GM20000 (cell line): ENCODE measurements at places on chromosomes 12 and 14.

DNA sequence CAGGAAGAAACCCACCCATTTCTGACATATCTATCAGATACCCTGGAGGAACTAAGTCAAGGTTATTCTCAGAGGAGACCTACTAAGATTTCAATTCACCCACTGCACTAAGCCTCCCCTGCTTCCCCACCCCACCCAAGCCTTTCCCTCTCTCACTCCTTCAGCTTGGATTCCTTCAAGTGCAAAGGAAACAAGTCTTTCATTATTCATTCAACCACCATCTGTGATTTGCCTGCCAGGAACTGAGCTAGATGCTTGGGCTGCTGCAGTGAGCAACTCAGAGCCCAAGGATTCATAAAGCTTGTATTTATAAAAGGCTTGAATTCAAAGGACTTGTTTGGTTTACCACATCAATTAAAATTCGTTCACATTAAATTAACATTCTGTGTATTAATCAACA is 161.3 kb downstream of the GXYLT1 start:
- no peak for DNase-seq

- DNase-seq: no peak
These were observed 486.0 kb upstream of the TBX3 start for GRCh38 chr12:115169981-115170380.

- DNase-seq: no peak
These were observed 209.7 kb upstream of the BMP4 start for GRCh38 chr14:54166049-54166950.

DNA sequence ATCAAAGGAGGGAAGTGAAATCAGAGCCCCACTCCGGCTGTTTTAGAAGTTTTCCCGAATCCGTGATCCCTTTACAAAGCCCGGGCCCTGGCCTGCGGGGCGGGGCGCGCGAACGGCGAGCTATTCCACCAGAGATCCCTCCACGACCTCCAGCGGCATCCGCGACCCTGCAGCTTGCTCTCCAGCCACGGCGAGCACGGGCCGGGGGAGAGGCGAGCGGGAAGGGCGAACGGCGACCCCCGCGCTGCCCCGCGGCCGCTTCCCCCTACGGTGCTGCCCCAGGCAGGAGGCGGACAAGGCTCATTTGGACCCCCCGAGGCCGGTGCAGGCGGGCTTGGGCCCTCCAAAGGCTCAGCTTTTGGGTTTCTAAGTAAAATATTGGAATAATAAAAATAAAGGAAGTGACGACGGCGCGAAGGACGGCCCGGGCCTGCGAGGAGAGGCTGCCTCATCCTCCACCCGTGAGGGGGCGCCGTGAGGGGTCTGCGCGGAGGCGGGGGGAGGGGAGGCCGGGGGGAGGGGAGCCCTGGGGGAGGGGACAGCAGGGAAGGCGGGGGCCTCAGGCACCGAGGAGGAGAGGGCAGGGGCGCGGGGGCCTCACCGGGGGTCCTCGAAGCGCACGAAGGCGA is 613 bp downstream of the SRSF9 start:
- DNase-seq: peak; percentile 77

GRCh38 chr14:35534208-35534872 is 376 bp downstream of the INSM2 start:
- DNase-seq: peak; percentile 29

DNA sequence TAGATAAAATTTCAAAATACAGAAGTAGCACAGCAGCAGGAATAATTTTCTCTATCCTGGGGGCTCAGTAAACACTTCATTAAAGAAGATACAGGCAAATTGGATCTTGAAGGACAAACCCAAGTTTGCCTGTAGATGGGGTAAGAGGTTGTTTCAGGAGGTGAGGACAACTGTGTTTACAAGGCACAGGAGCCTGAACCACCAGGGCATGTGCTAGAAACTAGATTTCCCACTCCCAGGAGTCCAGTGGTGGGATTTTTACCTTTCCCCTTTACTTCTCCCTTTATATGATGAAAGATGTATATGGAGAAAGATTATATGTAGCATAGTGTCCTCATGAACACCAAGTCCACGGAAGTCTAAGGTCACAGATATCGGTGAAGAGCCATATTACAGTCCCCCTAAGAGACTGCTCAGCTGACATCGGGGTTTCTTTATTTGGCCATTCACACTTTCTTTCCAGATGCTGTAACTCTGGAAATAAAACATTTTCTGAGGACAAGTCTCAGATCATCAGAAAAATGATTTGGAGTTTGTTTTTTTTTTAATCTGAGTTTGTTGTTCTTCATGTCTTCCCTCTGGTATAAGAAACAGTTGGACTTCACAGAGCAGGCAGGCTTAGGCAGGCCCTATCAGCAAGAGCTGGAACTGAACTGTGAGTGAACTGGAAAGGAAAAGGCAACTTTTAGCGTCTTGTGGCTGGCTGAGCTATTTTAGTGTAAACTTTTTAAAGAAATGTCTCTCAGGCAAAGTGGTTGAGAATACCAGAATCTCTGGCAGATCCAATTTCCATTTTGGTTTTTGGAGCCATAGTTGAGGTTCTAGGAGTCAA is 8.0 kb upstream of the EVL start:
- peak; percentile 56 for DNase-seq

GRCh38 chr12:79674629-79675028 is 16.1 kb downstream of the PAWR start:
- no peak for DNase-seq

DNA sequence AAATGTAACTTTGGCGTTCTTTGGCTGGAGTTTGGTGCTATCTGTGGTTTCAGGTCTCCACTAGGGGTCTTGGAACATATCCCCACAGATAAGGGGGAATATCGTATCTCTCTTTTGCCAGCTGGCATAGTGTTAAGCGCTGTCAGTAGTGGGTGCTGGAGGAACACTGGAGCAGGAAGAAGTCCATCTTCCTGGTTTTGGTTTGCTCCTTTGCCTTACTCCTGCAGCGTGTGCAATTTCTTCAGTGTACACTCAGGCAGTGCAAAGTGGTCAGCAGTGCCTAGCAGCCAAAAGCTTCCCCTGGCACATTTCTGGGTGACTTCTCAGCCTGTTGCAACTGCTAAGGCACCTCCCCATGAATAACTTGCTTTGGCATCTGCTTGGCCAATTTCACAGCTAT is 11.7 kb upstream of the RIPK3 start:
- DNase-seq: no peak

DNA sequence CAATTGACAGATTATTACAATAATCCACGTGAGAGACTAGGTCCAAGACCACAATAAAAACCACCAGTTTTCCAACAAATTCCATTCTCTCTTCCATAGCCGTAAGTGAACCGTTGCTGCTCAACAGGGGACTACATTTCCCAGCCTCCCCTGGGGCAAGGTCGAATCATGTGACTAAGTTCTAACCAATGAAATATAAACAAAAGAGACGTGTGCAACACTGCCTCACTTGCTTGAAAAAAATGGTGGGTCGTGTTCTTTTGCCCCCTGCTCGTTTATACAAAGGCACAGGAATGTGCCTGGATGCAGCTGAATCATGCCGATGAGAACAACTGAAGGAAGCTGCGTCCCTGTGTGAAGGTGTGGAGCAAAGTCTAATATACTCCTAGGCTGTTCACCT is 51.1 kb downstream of the HSPB8 start:
- DNase-seq: no peak

DNA sequence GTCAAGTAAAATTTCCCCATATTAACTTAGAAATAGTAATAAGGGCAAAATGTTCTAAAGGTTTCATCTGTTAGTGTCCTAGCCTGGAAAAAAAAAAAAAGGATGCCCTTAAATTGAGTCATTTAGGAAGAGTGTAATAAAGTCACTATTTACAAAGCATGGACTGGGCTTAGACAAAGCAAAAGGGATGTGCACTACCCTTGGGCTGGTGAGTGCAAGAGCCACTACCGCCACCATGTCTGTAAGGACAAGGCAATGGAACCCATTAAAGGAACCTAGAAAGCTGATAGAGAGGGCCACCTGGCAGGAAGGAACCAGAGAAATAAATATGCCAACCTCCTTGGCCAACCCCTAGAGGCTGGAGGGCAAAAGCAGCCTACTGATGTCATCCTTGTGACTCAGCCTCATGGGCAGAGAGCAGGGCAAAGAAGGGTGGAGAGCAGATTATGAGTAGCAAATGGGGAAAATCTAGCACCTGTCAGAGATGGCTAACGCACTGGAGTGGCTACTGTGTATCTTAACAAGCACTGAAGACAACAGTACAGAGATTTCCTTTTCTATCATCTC is 59.5 kb upstream of the FUT8 start:
- no peak for DNase-seq

GRCh38 chr12:89636052-89636775 is 72.4 kb downstream of the ATP2B1 start:
- no peak for DNase-seq

GRCh38 chr14:61403411-61403810 is 82.0 kb downstream of the PRKCH start:
- peak; percentile 44 for DNase-seq

DNA sequence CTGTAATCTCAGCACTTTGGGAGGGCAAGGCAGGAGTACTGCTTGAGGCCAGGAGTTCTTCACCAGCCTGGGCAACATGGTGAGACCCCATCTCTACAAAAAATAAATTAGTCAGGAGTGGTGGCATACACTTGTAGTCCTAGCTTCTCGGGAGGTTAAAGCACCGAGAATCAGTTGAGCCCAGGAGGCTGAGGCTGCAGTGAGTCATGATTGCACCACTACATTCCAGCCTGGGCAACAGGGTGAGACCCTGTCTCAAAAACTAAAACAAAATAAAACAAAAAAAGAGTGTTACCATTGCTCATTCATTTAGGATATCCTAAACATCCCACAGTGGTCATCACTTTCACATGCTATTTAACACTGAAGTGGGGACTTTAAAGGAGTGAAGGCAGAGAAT is 7.8 kb downstream of the NEK9 start:
- DNase-seq: no peak

- DNase-seq: no peak
These were observed 6.1 kb upstream of the SRSF9 start for GRCh38 chr12:120475643-120476042.

- no peak for DNase-seq
These were observed 8.3 kb downstream of the RNASE6 start for GRCh38 chr14:20789230-20789813.

GRCh38 chr12:128069359-128069997 is 197.5 kb upstream of the TMEM132C start:
- DNase-seq: peak; percentile 32

GRCh38 chr14:22203036-22203435 is 386.0 kb downstream of the DAD1 start:
- no peak for DNase-seq

DNA sequence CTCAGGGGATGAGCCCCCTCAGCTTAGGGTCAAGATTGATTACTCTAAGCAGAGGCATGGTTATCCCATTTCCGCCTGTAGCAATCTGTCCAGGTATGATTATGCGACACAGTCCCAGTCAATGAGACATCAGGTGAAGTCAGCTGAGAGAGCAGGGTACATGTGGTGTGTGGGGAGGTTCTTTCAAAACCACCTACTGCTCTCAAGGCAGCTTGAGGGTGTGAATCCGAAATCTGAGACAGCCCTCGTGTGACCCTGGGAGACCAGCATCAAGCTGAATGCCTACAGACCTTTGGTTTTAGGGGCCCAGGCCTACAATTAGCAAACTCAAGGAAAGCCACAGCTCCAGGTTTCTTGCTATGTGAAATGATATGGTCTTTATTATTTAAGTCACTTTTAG is 275.7 kb downstream of the ITPR2 start:
- DNase-seq: no peak

DNA sequence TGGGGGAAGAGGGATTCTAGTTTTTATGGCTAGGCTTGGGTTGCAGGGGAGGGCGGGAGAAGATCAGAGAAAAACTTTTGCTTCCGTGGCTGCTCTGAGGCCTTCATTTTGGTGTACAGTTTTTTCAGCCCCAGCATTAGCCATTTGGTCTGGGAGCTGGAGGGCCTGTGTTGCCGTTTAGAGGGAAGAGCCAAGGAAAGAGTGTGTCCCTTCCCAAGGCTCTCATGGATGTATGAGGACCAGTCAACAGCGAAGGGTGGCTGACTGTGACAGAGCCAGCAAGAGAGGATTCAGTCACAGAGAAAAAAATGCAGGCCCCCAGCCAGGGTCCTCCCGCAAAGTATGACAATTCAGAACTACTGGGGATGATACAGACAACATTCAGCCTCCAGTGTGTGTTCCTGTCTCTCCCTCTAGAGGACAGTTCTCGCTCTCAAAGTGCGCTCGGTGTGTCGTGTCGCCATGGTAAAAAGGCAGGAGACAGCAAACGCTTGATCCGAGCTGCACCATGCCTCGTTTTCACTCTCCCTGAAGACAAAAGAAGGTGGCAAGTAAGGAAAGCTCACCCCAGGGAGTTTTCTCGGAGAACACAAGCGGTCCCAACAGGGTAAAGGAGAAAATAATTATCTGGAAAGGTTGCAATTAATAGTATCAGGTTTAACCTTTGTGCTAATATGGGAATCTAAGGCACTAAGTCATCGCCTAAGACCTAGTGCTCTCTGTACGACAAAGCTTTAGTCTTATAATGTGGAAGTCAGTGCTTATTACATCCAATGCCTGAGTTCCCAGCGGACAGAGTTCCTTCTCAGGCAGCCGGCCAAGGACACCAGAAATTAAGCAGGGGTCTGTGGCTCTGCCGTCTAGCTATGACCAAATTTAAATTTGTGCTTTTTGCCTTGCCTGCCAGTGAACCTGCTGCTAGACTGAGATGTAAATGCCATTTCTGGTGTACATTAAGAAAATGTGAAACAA is 157.3 kb upstream of the PLXNC1 start:
- no peak for DNase-seq

DNA sequence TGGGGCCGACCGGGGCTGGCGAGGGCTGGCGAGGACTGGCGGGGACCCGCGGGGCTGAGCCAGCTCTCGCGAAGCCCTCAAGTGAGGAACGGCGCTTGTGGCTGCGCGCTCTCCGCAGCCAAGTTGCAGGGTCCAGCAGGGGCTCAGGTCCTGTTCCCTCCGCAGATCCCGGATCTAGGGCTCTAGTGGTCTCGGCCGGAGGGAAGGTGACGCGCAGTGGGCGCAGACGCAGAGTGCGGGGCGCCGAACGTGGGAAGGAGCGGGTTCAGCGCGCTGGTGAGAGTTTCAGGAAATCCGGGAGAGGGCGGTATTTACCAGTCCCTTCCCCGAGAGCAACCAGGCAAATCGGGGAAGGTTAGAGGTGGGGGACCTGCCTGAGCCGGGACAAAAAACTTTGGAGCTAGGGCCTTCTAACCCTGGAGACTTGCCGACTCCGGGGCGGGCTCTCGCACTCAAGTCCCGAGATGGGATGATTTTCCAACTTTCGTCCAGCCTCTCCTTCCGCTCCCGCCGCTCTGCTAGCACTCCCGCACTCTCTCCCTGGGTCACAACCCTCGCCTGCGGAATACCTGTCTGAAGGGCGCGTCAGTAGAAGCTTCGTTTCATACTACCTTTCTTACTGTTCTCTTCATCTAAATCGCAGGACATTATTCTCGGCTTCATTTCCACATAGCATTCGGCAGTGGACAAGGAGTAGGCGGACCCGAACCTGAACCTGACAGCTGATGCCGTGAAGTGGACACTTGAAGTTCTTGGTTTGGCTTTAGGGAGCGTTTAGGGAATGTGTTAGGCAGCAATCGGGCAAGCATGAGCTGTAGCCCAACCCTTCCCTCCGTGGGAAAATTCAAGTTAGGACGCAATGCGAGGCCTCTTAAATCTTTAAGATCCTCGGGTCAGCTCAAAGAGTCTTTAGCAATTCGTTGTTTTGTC is 13.6 kb upstream of the PAX9 start:
- DNase-seq: no peak

GRCh38 chr12:19675361-19675760 is 236.1 kb downstream of the AEBP2 start:
- DNase-seq: peak; percentile 14
